Stimulated activated CD8-positive, alpha-beta memory T cell treated with anti-CD3 and anti-CD28 coated beads, Interleukin-4, amount 100 ng/mL, for 1 hour (primary cell): ENCODE measurements at places on chromosomes 3 and 15.

GRCh38 chr3:27633224-27633545 lies 88.9 kb downstream of the EOMES start:
- no peak for DNase-seq

DNA sequence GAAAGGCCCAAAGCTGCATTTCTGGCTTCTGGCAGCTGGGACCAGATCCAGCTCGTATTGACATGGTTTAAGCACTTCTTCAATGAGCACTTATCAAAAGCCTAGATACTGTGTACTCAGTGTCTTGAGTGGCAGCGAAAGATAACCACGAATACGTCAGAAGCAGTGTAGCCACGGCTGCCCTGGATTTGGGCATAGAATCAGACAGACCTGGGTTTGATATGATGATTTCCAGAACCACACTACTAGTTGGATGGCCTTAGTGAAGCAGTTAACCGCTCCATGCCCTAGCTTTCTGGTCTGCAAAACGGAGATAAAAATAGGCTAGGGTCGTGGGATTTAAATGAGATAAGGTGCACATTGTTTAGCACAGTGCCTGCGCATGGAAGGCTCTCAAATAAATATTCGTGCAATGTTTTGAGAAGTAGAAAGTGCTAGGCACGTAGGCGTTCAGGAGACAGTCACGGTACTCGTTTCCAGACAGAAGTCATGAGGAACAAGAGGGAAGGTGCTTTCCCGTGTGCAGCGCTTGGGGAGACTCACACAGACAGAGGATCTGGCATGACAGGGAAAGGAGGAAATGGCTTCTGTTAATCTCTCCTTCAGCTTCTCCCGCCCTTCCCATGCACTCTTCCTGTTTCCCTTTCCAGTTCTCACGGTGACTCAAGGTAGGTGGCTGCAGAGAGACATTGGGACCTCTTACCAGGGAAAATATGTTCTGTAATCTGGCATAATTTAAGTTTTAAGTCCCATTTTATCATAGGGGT lies 70.3 kb downstream of the CCNL1 start:
- no peak for DNase-seq

GRCh38 chr15:62241135-62241770 lies 76.2 kb upstream of the C2CD4B start:
- DNase-seq, result no peak

DNA sequence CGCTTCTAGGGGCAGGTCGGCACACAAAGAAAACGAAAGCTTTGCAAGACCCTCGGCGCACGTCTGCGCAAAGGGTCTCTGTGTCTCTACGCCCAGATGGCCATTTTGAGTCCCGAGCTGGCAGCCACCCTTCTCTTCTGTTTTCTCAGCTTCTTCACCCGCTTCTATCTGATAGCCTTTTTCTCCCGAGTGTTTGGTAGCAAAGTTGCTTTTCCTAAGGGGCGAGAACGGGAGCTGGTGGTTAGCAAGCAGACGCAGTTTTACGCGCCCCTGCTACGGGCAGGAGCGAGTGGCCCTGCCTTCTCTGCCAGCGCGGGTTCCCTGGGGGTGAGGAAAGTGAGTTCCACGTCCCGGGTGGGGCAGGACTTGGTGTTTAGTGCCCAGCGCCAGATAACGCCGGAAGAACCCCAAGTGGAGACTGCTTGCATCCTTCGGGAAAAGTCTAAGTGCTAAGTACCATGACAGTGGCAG lies 2.9 kb upstream of the MKRN2 start:
- DNase-seq, result no peak

DNA sequence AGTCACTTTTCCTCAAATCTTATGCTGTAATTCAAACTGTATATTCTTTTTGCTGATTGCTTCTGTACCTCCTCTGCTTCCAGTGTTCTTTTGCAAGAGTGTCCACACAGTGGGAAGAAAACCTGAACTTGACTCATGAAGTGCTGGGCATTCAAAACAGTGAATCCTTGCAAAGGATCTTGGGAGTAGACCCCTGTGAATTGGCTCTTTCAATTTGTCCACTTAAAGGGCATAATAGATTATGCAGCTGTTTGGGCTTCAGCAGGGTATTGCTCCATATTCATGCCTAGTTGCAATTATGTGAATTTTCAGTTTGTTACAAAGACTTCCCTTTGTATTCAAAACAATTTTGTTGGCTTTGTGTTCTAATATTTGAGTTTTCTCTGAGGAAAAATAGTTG lies 11.4 kb downstream of the ZFAND6 start:
- DNase-seq, result no peak

DNA sequence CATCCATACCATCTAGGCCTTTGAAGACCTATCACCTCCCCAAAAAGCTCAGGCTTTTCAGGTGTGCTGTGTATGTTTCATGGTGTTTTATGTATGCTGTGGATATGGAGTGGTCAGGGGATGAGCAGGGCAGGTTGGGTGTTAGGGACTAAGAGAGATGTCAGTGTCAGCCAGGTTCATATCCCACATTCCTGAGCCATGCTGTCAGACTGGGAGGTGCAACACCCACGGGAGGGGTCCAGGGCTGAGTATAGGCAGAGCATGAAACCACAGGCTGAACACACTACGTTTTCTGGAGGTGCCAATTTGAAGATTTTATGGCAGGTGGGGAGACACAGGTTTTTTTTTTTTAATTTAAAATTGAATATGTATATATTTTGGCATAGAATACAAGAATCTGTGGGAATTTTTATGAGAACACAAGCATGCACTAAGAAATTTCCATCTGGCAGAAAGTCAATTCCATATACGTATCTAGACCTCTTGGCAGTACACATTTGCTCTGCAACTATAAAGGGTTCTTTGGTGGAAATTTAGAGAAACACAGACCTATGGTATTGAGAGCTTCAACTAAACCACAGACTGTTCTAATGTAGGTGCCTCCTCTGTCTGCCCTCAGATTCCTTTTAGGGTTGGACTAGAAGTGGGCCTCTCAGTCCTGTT lies 101.9 kb upstream of the RNU6-1 start:
- DNase-seq, result no peak

DNA sequence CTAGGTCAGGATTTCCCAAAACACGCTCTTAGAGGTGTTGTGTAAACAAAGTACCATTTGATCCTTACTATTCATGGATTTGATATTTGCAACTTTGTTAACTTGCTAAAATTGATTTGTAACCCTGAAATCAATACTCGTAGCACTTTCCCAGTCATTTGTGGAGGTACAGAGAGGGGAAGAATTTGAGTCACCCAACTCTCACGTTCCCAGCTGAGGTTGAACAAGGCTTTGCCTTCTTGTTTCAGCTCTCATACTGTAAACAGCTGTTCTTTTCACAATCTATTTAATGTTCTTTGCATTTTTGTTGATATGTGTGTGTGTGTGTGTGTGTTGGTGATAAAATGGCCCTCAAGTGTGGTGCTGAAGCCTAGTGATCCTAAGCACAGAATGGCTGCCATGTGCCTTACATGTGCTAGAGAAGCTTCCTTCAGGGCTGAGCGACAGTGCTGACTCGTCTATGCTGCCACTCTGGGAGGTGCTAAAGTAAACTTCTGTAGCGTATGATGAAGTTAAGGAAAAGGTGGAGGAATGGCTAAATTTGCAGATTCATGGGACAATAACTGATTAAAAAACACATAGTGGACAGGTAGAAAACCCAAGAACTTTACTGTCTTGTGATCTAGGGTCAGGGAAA lies 173.2 kb downstream of the APBA2 start:
- DNase-seq, result no peak

DNA sequence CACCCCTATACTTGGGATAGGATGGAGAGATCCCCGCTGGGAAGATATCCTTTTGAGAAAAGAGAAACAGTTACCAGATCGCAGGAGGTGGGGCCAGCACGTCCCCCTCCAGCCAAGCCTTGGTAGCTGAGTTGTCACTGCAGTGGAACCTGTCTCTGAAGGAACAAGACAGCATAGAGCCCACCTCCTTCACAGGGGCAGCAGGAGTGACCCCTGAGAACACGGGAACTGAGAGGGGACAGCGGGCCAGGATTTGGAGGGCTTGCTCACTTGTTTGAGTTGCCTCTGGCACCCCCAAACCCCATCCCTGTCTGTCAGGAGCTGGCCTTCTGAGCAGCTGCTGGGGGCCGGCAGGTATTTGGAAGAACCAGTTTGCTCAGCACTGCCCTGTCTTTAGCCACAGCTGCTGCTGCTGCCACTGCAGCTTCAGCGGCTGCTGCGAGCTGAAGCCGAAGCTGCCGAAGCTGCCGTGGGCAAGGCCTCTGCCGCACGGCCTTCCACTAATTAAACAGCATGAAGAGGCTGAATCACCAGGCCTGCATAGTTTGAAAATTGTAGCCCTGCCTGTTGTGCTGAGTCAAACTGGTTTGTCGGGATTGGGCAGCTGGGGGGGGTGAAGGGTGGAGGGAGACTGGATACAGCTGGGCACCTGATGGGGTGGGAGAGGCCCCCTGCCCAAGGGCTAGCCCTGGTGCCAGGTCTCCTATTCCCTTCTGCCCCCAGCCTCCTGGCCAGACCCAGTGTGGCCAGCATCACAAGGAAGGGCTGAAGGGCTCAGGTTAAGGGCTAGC lies 4.0 kb downstream of the EPHB3 start:
- DNase-seq, result no peak

GRCh38 chr3:27844052-27844675 lies 122.0 kb upstream of the EOMES start:
- no peak for DNase-seq

DNA sequence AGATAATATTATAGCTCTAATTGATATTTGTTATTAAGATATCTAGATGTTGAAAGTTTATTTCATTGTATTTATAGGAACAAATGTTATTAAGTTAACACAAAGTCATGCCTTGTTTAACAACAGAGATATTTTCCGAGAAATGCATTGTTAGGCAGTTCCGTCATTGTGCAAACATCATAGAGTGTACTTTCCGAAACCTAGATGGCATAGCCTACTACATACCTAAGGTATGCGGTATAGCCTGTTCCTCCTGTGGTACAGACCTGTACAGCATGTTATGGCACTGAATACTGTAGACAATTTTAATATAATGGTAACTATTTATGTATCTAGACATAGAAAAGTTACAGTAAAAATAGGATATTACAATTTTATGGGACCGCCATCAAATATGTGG lies 114.3 kb downstream of the NAALADL2 start:
- no peak for DNase-seq

DNA sequence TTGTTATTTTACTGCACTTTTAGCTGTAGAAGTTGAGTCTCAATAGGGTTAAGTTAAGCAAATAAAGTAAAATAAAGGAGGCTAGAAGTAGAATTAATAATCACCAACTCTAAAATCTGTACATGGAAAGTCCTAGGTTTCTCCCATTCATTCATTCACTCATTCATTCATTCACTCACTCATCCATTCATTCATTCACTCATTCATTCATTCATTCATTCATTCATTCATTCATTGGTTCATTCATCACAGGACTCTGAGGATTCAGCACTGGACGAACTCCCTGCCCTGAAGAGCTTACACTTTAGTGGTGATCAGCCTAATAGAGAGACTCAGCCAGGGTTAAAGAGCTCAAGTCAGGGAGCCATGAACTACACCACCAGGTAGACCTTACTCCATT lies 4.5 kb upstream of the LSG1 start:
- no peak for DNase-seq

GRCh38 chr3:26560081-26560480 lies 62.5 kb upstream of the LRRC3B start:
- no peak for DNase-seq
